ENCODE measurements at places on chromosomes 5 and 9.

DNA sequence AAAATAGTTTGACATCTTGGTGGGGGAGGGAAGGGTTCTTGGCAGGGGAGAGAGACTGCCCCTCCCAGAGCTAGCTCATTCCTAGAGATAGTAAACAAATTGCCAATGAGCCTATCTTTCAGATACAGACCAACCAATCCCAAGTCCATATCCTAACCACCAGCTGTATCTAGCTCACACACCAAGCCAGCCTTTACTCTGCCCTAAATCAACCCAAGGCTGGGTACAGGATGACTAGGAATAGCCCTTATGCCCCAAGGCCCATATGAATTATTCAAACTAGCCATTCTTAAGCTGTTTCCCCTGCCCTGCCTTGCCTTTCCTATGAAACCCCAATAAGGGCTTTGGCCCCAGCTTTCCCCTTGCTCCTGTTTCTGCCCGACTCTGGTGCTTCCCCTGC, 281.3 kb upstream of the PANK3 start:
- DNase-seq = no peak

GRCh38 chr9:112751056-112751795, 666 bp downstream of the SNX30 start:
- DNase-seq = peak; percentile 75

DNA sequence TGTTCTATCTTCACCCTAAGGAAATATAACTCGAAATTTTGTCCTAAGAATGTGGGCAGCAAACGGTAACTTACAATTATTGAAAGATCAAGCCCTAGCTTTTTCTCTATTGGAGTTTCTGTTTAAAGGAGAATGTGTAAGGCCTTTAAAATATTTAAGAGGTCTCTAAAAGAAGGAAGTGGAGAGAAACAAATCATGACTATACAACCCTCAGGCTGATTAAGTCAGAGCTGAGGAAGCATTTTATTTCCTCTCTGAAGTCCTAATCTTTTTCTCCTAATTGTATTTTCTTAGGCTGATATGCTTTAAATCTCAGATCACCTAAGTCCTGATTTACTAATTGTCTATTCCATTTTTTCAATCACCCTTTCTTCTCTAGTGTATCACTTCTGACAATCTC, 1708.8 kb upstream of the C9orf72 start:
- DNase-seq = no peak

DNA sequence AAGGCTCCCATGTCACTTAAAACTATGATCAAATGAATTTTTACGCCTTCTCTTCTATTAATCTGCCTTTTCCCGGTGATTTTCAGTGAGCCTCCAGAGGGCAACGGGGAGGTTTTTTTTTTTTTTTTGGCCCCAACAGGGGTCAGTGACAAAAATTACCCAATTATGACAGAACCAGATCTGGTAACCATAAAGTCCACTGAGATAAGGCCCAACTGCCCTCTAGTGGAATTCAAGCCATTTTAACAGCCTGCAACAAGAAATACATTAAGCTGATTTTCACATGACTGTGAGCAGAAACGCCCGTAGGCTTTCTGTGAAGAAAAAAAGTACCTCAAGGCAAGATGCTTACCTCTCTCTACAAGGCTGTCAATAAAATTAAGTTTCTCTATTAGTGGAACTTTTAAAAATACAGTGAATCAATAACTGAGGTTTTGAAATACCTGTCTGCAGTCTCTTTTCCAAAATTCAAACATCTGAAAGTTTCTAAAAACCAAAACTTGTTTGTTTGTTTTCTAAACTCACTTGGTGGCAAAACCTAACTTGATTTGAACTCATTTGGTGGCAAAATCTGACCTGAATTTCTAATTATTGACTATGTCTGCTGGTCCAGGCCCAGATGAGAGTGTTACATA, 49.7 kb upstream of the FST start:
- DNase-seq = peak; percentile 8

GRCh38 chr9:108270561-108270960, 585.2 kb downstream of the ACTL7B start:
- DNase-seq = no peak

- DNase-seq = no peak
These were observed 157.3 kb downstream of the KIAA0825 start for GRCh38 chr5:94461131-94461530.

- DNase-seq = no peak
These were observed 84.2 kb downstream of the CAVIN4 start for GRCh38 chr9:100662122-100662521.

DNA sequence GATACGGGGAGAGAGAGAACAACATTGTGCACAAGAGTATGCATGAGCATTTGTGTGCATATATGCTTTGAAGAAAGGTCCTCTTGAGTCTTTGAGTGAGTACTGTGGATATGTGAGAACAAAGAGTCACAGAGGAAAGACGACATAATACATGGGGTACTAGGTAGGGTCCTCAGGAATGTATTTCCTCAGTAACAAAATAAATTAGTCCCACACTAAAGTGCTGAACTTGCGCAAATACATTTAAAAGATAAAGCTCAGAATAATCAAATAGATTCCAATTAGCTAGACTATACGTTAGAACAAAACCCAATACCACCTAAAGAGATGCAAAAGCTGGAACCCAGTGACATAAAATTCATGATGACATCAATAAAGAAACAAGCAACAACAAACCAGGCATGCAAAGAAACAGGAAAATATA, 70.8 kb downstream of the RAPGEF6 start:
- DNase-seq = no peak

- no peak for DNase-seq
These were observed 53.9 kb downstream of the ROR2 start for GRCh38 chr9:91896097-91896496.

All from globus pallidus (tissue), 1 donor.